AG10803 (cell line): ENCODE measurements at places on chromosomes 11 and 22.

- peak; percentile 40 for DNase-seq
Measured at GRCh38 chr11:9847636-9848035, 183.8 kb downstream of the SWAP70 start.

DNA sequence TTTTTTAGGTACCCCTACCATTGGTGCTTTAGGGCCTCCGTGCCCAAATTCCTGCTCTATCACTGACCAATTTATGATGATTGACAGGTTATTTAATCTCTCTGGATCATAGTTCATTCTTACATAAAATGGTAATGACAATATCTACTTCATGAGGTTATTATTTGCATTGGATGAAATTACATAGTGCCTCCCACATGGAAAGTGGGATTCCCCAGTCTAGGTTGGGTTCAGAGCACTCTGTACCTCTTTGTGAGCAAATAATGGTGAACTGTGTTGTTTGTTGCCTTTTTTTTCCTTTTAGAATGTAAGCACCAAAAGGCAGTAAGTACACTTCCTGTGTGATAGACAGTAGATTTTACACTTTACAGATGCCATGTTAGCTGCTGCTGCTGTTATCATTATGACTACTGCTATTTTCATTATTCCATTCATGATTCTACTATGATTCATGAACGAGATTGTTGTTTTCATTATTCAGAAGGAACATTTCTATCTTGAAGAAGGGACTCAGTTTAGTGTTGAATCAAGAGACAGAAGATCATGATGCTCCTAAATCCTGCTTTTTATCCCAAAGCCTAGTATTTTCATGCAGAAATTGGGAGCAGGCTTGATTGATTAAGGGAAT is 100.8 kb downstream of the ALX4 start:
- DNase-seq: no peak

GRCh38 chr11:65503949-65504673 is 5.3 kb downstream of the MALAT1 start:
- peak; percentile 71 for DNase-seq

DNA sequence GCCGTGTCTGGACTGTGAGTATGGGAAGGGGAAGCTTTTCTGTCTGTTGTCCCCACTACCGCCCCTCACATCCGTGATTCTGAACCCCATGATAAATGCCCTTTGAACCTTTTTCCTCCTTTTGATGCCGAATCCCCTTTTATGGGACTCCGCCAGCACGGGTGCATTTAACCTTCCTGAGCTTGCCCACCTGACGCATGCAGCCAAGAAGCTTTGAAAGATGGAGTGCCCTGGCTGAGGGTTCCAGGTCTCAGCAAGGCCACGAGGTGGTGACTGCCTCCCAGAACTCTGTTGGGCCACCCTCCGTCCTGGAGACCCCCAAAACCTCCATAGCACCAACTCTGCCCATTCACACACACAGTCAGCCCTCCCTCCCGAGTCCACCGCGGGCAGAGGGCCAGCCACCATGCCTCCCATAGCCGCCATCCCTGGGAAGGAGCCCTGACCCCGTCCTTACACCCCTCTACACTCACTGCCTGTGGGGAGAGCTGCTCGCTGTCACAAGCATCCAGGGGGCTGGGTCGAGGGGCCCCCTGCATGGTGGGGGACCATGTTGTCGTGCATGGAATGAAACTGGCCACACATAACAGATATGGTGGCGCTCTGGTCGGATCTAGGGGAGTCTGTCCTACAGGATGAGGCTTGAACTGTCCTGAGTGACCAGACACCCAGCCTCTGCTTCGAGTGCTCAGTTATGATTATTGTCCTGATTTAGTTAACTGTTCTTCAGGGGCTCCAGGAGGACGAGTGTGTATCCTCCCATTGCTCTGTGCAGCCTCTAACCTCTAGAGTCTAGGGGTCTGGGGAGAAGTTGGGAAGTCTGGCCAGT is 822 bp upstream of the COMT start:
- no peak for DNase-seq

GRCh38 chr11:74754507-74755252 is 6.0 kb downstream of the RNF169 start:
- DNase-seq: peak; percentile 89

- DNase-seq: no peak
Measured at GRCh38 chr22:48173773-48174160, 1411.3 kb downstream of the TBC1D22A start.

- DNase-seq: no peak
Measured at GRCh38 chr11:94131047-94131717, 2.5 kb downstream of the PANX1 start.

DNA sequence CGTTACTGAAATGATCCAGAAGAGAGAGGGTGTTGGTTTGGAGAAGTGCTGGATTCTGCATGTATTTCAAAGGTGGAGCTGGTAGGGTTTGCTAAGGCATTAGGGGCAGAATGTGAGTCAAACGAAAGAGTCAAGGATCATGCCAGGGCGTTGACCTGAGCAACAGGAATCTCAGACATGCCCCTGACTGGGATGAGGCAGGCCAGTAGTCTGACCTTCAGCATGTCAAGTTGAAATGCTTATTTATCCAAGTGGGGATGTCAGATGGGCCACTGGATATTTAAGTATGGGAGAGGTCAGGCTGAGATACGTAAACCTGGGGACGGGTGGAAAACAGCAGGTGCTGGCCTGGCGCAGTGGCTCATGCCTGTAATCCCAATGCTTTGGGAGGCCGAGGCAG is 2.7 kb upstream of the TSGA10IP start:
- no peak for DNase-seq

DNA sequence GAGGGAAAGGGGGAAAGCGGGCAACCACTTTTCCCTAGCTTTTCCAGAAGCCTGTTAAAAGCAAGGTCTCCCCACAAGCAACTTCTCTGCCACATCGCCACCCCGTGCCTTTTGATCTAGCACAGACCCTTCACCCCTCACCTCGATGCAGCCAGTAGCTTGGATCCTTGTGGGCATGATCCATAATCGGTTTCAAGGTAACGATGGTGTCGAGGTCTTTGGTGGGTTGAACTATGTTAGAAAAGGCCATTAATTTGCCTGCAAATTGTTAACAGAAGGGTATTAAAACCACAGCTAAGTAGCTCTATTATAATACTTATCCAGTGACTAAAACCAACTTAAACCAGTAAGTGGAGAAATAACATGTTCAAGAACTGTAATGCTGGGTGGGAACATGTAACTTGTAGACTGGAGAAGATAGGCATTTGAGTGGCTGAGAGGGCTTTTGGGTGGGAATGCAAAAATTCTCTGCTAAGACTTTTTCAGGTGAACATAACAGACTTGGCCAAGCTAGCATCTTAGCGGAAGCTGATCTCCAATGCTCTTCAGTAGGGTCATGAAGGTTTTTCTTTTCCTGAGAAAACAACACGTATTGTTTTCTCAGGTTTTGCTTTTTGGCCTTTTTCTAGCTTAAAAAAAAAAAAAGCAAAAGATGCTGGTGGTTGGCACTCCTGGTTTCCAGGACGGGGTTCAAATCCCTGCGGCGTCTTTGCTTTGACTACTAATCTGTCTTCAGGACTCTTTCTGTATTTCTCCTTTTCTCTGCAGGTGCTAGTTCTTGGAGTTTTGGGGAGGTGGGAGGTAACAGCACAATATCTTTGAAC is 6.8 kb downstream of the MALAT1 start:
- DNase-seq: peak; percentile 50

GRCh38 chr22:19970479-19971275 is 29.1 kb upstream of the TXNRD2 start:
- DNase-seq: peak; percentile 51

GRCh38 chr11:65439331-65440181 is 17.0 kb downstream of the NEAT1 start:
- peak; percentile 39 for DNase-seq

- DNase-seq: no peak
Measured at GRCh38 chr22:49576241-49577141, 251.2 kb downstream of the BRD1 start.
